ENCODE measurements at places on chromosomes 3 and 15. TPM values are rescaled to one million over a fixed set of nuclear protein-coding genes. Genes with fewer than 3 reads are reported as not detected.

Gene ZNF860
- total RNA-seq = 0.81 TPM

Gene MAGEF1
- 31.0 TPM for total RNA-seq

Gene USP3
- total RNA-seq = 63.1 TPM

Gene SCN11A
- total RNA-seq = 3.0 TPM

Gene EXD1
- total RNA-seq = not detected

Gene ASTE1
- total RNA-seq = 4.3 TPM

DNA sequence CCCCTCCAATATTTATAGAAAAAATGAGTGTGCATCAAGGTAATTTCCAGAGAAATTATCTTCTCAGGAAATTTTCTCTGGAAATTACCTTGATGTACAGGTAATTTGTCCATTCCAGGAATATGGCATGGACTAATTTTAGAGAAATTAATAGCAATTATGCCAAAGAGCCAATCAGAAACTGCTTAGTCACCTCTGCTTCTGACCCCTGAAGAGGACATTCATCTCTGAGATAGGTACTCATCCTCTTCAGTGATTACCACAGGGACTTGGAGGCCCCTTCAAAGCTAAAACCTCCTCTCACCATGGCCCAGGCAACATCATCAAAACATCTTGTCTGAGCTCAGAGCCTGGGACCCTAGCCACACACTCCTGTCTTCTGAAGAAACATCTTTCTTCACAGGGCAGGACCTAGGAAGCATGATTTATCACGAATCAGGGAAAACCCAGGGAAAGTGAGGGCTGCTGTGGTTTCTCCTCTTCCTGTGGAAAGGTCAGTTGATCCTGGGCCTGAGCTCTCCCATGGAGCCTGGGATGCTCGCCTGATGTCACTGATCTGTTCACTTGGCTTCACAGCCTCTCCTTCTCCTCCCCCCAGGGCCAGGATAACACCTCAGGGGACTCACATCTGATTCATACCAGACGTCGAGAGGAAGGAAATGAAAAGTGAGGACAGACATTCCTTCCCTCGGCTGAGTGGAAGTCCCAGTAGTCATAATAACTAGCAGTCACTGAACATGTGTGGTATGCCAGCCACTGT is 210.5 kb downstream of the DTWD1 start:
- no peak overlapping the region for H3K27ac ChIP-seq
- no peak overlapping the region for H3K4me3 ChIP-seq
- no peaks in the 10 kb centered on the region for H3K36me3 ChIP-seq
- no peaks in the 10 kb centered on the region for H3K4me1 ChIP-seq

DNA sequence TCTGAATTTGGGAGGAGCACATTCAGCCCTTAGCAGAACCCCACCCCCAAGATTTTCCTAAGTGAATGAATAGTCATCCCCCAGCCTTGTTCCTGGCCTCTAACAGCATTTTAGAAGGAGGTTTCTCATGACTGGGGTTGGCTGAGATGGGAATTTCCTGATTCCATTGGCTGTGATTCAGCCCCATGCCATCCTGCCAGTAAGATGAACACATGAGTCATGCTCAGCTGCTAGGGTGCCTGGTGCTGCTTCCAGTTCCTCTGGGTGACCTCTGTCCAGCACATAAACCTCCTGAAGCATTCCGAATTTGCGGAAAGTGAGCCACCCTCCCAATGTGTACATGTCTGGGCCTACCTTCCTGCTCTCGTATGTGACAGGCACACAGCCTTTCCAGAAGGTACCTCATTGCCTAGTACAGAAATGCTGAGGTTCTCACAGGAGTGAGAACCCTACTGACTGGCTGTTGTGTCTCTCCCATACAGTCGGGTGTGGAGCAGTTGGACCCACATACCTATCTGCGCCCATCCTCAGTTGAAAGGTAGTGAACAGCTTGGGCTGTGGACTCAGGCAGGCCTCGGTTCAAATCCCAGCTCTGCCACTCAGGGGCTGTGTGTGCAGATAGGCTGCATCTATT is 91.7 kb downstream of the APBA2 start:
- no peaks in the 10 kb centered on the region for H3K27me3 ChIP-seq
- no peaks in the 10 kb centered on the region for H3K36me3 ChIP-seq
- peak overlapping the region; percentile 38 for H3K27ac ChIP-seq
- no peaks in the 10 kb centered on the region for H3K4me1 ChIP-seq
- H3K4me3 ChIP-seq = no peak overlapping the region

- no peak for DNase-seq
- H3K27me3 ChIP-seq = no peaks in the 10 kb centered on the region
- no peaks in the 10 kb centered on the region for H3K4me1 ChIP-seq
- no peak overlapping the region for H3K27ac ChIP-seq
- H3K36me3 ChIP-seq = no peaks in the 10 kb centered on the region
Measured at GRCh38 chr15:98144388-98144787, 183.9 kb downstream of the ARRDC4 start.

- H3K36me3 ChIP-seq = no peaks in the 10 kb centered on the region
- peaks cover 15% of the 10 kb centered on the region for H3K27me3 ChIP-seq
- no peaks in the 10 kb centered on the region for H3K4me1 ChIP-seq
- H3K27ac ChIP-seq = peak overlapping the region; percentile 99
- DNase-seq = peak; percentile 60
- H3K4me3 ChIP-seq = peak overlapping the region; percentile 9
Measured at GRCh38 chr15:67839499-67839928, 331 bp downstream of the RNU6-1 start.

- peaks cover 27% of the 10 kb centered on the region for H3K36me3 ChIP-seq
- DNase-seq = no peak
- no peak overlapping the region for H3K4me3 ChIP-seq
- no peaks in the 10 kb centered on the region for H3K27me3 ChIP-seq
- H3K4me1 ChIP-seq = no peaks in the 10 kb centered on the region
Measured at GRCh38 chr15:73585871-73586654, 47.1 kb downstream of the NPTN start.

DNA sequence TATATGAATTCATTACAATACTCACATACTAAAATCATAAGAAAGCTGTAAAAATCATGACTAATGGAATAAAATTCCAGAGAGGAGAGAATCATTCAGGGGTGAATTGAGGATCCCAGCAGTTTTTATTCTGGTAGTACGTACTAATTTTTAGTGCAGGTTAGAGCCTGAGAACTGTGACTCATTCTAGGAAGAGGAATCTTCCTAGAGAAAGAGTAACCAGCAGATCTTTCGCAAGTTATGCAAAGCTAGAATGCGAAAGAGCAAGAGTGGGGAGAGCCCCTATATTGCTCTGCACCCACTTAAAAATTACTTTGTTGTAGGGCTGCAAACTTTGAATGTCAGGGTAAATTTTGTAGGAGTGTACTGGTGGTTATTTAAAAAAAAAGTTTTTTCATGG is 303.6 kb upstream of the ARPP21 start:
- no peaks in the 10 kb centered on the region for H3K4me1 ChIP-seq
- no peak overlapping the region for H3K27ac ChIP-seq
- no peak for DNase-seq

DNA sequence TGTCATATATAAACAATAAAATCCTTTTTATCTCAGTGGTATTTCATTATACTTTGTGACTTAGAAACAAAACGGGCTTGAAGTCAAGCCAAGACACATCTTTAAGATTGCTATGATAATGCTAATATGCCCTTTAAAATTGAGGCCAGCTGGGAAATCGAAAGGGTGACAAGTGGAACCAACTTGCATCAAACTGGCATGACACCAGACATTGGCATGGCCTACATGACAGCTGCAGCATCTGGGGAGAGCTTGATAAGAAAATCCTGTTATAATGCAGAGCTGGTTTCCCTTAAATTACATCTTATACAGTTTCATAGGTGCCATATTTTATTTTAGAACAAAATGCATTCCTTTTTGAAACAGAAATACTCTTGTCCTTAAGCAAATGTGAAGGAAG is 325.2 kb downstream of the ZBBX start:
- H3K4me3 ChIP-seq = no peak overlapping the region
- DNase-seq = no peak
- H3K36me3 ChIP-seq = no peaks in the 10 kb centered on the region
- no peaks in the 10 kb centered on the region for H3K4me1 ChIP-seq
- no peak overlapping the region for H3K27ac ChIP-seq

GRCh38 chr3:50392101-50392715 is 32.9 kb upstream of the TMEM115 start:
- no peaks in the 10 kb centered on the region for H3K27me3 ChIP-seq
- no peaks in the 10 kb centered on the region for H3K4me1 ChIP-seq
- DNase-seq = no peak
- H3K36me3 ChIP-seq = no peaks in the 10 kb centered on the region
- H3K27ac ChIP-seq = no peak overlapping the region

GRCh38 chr15:59999612-60000112 is 4.4 kb upstream of the FOXB1 start:
- H3K4me3 ChIP-seq = no peak overlapping the region
- H3K27ac ChIP-seq = no peak overlapping the region
- no peak for DNase-seq

- H3K27ac ChIP-seq = no peak overlapping the region
- H3K4me3 ChIP-seq = no peak overlapping the region
- H3K27me3 ChIP-seq = no peaks in the 10 kb centered on the region
- peaks cover 36% of the 10 kb centered on the region for H3K4me1 ChIP-seq
Measured at GRCh38 chr3:177833332-177833731, 636.0 kb upstream of the TBL1XR1 start.

- peak; percentile 79 for DNase-seq
- no peak overlapping the region for H3K27ac ChIP-seq
- no peak overlapping the region for H3K4me3 ChIP-seq
- no peaks in the 10 kb centered on the region for H3K36me3 ChIP-seq
Measured at GRCh38 chr3:50297384-50297775, 1.8 kb downstream of the HYAL3 start.

DNA sequence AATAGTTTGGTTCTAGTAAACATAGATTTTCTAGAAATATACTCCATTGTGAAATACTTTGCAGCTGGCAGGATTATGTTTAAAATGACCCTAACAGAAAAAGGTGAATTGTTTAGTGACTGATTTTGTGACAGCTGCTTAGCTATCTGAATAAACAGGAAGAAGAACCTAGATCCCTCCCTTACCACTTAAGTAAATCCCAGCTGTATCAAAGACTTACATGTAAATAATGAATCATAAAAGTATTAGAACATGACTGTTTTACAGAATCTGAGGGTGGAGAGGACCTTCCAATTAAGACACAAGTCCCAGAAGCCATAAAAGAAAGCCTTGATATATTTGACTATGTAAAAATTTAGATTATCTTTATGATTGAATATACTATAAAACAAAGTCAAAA is 15.9 kb downstream of the SLC49A4 start:
- H3K36me3 ChIP-seq = no peaks in the 10 kb centered on the region
- H3K4me1 ChIP-seq = no peaks in the 10 kb centered on the region
- no peak for DNase-seq
- no peak overlapping the region for H3K27ac ChIP-seq
- H3K4me3 ChIP-seq = no peak overlapping the region

DNA sequence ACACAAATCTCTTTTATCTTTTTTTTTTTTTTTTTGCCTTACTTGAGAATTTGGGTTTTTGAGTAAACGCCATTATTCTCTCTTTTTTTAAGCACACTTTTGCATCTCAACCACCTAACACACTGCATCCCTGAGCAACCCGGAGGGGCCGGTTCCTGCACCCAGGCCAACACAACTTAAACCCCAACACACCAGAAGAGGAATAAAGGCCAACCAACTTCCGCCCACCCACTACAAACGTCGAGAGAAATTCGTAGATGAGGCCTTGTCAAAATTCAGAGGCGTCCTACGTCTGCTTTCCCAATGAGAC is 389 bp upstream of the CCNB2 start:
- H3K36me3 ChIP-seq = no peaks in the 10 kb centered on the region
- peaks cover 6% of the 10 kb centered on the region for H3K4me1 ChIP-seq
- H3K27me3 ChIP-seq = no peaks in the 10 kb centered on the region
- no peak for DNase-seq
- H3K27ac ChIP-seq = peak overlapping the region; percentile 60

All from sigmoid colon (tissue), 7 donors.